ENCODE measurements at places on chromosomes 4 and X.

GRCh38 chrX:121195719-121196118, 148.3 kb downstream of the GLUD2 start:
- no peak for DNase-seq

DNA sequence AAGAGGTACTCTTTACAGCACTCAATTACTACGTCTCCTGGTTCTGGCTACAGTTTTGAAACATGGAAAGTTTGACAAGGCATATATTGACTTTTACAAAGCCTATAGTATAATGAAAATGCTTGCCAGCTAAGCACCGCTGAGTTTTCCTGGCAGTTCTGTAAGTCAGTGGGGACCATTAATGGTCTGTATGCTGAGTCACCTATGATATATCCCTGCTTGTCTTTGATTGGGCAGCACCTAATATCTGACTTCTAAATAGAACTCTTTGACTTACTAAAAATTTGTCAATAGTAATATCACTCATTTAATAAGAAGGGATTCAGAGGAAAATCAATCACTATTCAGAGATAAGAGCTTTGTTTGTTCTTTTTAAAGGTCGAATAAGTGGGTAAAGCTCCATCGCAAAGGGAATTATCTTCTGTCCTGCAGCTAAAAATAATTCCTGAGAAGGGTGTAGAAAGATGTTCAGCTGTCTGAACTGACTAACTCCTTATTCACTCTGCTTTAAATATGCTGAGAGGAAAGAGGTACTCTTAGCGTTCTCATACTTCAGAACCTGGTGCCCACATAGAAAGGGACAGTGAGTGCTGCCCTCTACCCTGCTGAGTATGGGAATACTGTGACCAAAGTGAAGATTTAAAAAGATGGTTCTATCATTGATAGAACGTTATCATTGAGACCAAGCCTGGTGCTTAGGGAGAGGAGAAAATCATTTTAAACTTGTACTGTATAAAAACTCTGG, 959 bp downstream of the SMPX start:
- DNase-seq, result no peak

DNA sequence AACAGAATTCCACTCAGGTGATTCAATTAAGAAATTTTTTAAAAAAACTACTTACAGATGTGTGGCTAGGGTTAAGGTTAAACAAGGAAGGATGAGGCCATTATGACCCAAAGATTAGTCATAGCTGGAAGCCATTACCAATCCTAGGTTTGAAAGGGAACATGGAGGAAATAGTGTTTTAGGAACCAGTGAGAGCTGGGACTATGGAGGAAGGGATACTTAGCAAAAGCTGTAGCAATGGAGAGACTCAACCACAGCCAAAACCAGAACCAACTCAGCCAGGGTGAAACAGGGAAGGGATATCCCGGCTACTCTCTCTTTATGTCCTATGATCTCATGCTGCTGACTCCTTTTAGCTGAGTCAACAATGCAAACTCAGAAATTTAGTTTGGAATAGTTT, 148.6 kb upstream of the CNKSR2 start:
- no peak for DNase-seq

DNA sequence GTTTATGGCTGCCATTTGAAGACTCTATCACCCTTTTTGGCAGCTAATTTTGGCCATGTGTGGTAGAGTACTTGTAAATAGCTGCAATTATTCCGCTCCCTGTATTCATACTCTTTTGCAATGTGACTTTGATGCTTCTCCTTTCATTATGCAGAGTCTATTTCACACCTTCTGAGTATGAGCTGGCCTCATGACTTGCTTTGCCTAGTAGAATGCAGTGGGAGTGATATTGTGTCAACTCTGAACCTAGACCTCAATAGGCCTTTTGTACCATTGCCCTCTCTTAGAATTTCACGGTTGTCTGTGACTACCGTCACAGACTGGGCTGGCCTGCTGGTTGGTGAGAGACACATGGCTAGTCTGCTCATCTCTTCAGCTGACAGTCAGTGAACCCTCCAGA, 118.8 kb downstream of the DDIT4L start:
- no peak for DNase-seq

DNA sequence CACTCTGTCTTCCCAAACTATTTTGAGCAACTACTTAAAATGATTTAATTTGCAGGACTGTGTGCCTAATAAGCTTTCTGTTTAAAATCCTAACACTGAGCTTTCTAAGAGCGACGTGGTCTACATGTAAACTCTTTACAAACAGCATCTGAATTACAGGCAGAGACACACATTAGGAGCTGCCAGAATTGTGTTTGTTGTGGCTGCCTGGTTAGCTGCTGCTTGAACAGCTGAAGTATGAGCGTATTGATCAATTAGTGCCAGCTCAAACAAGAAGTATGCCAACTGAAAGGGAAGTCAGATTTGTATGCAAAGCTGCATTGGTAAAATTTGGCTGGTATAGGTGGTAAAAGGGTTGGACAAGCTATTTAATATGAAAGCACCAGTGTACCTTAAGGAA, 384.4 kb downstream of the PCDH7 start:
- no peak for DNase-seq

DNA sequence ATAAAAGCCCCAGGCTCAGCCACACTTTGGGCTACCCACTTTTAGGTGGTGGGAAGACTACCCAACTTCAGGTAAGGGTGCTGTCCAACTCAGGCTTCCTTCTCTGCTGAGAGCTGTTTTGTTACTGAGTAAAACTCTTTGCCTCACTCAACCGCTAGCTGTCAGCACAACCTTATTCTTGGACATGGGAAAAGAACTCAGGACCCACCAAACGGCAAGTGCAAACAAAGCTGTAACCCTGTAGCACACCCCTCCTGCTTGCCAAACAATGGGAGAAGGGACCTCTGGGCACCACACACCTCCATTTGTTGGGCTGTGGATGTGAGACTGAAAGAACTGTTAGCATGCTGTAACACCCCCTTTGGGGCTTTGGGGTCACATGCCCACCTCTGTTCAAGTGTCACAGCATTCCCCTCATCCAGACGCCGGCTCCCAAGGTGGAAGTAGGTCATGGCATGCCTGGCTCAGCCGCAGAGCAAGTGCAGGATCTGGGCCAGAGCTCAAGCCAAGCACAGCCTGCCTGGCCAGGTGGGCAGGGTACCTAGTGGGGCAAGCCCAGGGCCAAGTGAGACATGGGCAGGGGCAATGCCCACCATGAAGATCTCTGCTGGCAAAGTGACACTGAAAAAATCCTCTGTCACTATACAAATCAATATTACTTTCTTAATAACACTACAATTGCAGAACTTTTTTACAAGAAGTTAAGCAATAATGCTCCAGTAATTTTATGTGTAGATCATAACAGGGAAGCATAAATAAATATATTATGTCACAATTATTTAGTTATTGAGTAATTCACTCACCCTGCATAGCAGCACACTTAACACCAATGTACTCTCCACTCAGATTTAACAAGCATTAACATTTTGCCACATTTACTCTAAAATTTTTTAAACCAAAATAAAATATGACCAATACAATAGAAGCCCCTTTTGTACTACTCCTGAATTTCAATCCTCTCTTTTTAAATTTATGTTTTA, 107.2 kb downstream of the TBCK start:
- no peak for DNase-seq

DNA sequence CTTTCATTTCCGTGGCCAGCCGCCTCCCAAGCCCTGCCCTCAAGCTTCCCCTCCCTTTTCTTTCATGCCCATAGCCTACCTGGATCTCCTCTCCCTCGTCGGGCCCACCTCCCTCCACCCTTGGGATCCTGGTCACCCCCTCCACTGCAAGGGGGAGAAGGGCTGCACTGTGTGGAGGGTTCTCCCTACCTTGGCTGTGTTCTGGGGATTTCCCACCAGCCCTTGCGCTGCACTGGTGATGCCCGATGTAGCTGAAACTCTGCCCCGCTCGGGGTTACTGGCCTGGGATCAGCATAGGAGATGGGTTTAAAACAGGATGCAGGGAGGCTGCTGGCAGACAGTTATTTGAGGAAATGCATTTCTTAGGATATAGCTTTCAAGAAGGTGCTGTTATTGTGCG, 128.9 kb downstream of the TBL1X start:
- DNase-seq, result no peak

DNA sequence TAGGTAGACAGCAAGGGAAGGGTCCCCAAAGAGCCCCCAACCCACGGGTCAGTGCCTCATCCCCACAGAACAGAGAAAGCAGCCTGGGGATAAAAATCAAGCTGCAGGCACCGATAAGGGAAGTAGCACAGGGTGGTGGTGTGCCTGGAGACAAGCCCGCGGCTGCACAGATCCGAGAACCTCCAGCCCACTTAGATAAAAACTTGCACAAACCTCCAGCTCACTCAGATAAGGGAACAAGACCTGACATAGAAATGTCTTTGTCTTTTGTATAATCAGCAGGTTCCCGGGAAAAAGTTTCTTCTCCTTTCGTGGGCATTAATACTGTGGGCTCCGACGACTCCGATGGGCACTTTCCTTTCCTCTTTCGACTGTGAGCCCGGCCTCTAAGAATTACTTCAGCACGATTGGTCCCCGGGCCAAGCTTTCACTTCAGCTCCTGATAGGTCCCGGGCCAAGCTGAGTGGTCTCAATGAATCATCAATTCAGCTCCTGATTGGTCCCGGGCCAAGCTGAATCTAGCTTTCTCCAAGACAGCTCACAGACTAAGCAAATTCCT, 32.4 kb downstream of the PRDX4 start:
- DNase-seq, result no peak

DNA sequence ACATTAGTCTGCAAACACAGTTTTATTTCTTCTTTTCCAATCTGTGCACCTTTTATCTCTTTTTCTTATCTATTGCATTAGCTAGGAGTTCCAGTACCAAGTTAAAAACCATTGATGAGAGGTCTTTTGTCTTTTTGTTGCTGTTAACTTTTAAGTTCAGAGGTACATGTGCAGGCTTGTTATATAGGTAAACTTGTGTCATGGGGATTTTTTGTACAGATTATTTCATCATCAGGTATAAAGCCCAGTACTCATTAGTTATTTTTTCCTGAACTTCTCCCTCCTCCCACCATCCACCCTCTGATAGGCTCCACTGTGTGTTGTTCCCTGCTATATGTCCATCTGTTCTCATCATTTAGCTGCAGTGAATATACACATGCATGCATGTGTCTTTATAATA, 349.9 kb downstream of the PDHA2 start:
- no peak for DNase-seq

DNA sequence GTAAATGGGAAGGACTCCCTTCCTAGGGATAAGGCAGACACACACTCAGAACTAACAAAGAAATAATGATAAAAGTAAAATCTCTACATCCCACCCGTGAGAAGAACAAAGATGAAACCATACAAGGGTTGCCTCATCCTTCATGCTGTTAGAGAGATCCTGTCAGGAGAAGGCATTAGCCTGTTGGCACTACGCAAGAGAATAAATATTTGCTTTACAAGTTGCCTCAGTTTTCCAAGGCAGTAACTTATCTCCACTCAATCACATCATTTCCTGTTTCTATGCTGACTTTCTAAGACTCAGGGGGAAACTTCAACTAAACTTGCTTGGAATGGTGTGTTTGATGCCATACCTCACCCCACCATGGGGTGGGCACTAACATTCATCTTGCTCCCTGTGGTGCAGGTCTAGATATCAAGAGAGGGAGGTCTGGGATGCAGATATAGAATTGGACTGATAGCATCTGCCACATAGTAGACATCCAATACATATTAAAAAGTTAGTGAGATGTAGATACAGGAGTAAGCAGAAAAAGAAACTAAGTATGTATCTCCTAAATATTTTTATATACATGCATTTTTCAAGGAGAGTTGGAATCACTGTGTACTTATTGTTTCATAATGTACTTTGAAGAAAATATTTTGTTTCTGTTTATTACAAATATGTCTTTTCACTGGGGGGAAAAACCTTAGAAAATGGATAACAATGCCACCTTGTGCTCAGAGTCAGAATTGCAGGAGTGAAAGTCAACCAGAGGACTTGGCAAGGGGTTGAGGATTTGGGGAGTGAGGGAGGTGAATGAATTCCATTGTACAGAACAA, 57.2 kb upstream of the BEX4 start:
- DNase-seq, result no peak

GRCh38 chr4:113449410-113449974, 312.0 kb downstream of the CAMK2D start:
- no peak for DNase-seq

GRCh38 chrX:22090181-22090580, 58.1 kb downstream of the PHEX start:
- no peak for DNase-seq

DNA sequence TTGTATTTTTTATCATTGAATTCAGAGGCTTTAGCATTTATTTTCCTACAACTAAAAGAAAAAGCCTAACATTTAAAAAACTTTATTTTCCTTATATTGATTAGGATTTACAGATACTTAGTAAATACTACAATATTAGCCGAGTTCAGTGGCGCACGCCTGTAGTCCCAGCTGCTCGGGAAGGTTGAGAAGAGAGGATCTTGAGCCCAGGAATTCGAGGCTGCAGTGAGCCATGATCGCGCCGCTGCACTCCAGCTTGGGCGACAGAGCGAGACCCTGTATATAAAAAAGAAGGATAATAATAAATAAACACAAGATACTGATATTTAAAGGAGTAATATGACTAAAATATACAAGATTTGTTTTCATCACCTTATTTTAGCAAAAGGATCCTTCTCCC, 681 bp upstream of the UPF3B start:
- no peak for DNase-seq

DNA sequence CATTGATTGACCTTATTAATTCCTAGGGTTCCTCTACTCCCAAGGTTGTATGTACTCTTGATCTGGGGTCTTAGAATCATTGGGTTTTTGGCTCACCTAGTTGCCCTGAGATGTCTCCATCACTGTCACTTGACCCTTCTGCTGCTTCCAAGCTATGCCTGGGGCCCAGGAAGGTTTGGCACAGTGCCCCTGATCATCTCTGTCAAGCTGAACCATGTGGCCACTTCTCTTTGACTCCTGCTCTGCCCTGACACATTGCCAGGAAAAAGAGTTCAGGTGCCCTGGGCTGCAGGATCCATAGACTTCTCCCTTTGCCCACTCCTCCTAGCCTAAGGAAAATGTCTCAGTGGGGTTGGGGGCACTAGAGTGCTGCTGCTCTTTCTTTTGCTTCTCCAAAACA, 3.9 kb upstream of the CHST7 start:
- no peak for DNase-seq

DNA sequence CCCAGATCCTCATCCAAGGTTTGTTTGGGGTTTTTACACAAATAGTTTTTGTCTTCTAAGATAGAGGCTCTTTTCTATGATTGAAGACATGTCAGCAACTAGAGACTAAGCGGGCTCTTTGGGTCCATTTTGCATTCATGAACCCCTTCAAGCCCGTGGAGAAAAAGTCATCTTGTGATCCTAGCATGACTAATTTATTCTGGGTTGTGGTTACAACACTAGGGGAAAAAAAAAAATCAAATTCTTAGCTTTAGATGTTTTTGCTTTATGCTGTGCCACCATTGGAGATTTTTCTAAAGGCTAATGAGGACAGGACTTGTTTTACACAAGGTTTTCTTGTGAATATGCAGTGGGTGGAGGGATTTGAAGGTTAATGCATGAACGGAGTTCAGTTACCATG, 440.0 kb downstream of the PCDH7 start:
- DNase-seq, result no peak

DNA sequence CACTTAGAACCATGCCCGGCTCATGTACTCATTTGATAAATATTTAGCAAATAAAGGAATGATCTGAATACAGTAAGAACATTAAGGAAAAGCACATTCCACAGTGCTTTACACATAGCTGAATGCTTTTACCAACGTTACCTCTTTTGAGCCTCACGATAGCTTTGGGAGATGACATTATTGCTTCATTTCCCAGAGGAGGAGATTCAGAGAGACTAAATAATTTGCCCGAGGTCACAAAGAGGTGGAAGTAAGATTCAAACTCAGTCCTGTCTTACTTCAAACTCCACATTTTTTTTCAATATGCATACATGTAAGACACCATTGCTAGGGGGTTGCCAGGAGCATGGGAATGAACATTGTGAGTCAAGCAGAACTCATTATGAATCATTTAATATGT, 538.5 kb downstream of the BCOR start:
- no peak for DNase-seq

Measured in stimulated activated CD4-positive, alpha-beta T cell treated with anti-CD3 and anti-CD28 coated beads, Interleukin-1b, Interleukin-23, amount 100 ng/mL, for 1 hour (primary cell).